ENCODE measurements at places on chromosomes 3 and 15.

GRCh38 chr15:34808016-34808415 lies 12.7 kb upstream of the ACTC1 start:
- peak; percentile 61 for DNase-seq

GRCh38 chr15:62287066-62287857 lies 122.2 kb upstream of the C2CD4B start:
- DNase-seq: peak; percentile 47

- DNase-seq: no peak
These were observed 638 bp downstream of the BLOC1S6 start for GRCh38 chr15:45587863-45588170.

DNA sequence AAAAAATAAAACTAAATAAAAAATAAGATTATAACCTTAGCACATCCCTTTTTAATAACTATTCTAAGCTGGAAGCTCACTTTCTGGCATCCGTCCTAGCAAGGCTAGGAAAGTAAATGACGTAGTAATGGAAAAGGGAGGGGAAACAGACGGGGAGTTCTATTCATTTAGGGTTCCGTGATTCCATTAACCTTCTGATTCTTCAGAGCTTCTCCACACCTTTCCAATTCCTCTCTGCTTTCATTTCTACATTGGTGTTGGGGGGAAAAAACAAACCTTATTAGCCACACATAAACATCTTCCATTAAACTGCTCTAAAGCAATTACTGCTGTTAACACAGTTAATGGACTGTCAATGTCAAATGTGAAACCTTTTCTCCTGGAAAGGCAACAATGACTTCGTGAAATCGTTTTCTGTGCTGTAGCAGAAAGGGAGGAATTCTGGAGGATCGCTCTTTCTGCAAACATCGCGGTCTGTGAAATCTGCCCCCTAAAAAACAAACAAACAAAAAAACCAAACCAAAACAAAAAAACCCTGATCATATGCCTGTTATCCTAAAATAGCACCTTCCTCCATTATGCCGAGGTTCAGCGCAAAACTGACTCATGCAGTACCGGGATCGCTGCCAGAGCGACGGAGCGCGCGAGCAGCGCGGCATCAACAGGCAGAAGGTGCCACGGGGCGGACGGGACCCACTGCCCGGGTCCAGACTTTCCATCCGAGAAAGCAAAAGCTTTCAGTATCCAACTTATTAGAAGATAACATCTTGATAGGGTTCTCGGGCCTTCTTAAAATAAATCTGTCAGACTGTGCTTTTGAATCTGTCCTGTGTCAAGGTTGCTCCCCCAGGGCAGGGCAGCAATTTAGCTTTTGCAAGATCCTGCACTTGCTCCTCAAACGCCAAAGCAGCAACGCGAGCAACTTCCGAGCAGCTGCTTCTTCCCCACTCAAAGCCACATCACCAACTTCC lies 156.2 kb downstream of the FGF12 start:
- peak; percentile 58 for DNase-seq

DNA sequence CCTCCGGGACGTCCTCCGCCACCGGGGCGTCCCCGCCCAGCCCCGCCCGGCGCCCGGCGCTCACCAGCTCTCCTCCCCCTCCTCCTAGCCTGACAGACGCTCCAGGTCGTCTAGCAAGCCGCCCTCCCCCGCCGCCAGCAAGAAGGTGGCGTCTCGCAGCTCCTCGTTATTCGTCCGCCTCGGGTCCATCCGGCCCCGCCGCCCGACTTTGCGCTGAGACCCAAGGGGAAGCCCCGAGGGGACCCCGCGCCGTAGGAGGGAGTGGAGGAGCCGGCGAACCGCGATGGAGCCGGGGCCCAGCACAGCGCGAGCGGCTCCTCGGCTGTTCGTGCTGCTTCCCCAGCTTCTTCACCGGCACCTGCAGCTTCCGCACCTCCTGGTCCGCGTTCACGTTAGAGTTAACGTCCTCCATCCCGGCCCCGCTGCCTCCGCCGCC lies 26.3 kb upstream of the MTHFS start:
- peak; percentile 30 for DNase-seq

- DNase-seq: no peak
These were observed 266.5 kb downstream of the ADAMTS17 start for GRCh38 chr15:100075229-100075628.

DNA sequence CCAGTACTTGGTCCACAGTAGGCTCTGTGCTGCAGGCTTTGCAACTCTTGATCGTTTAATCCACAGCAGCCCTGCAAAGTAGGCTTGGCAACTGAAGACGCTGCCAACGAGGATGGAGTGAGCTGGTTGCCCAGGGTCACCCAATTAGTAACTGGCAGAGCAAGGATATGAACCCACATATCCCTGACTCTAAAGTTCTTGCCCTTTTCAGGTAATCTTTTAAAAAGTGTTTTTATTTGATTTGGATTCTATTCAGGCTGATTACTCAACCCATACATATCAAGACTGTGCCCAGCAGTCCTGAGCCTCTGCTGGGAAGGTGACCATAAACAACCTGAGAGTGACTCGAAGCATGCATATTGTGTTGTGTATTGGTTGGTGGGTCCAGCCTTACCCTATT lies 50.3 kb downstream of the PSMD6 start:
- DNase-seq: no peak

GRCh38 chr3:95923496-95924210 lies 890.7 kb upstream of the EPHA6 start:
- DNase-seq: peak; percentile 98

- DNase-seq: no peak
These were observed 21.2 kb upstream of the APEH start for GRCh38 chr3:49652903-49653415.

Data from fibroblast of mammary gland (primary cell).